ENCODE measurements at places on chromosomes 5 and 9.

- no peak for DNase-seq
These were observed 11.3 kb upstream of the ANGPTL2 start for GRCh38 chr9:127133739-127134167.

DNA sequence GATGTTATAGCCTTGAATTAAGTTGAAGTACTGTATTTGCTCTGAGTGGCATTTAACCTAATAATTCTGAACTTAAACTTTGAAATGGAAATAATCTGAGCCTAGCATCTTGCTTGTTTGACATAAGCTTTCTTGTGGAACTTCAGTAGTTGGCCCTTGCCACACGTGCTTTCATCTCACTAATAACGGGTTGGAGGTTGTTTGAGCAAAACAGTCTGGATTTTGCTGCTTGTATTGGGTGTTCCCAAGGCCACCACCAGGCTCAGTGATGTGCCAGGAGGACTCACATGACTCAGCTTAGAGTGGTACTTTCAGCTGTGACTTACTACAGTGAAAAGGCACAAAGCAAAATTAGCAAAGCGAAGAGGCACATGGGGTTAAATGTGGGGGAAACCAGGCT lies 35.7 kb downstream of the SECISBP2 start:
- DNase-seq: no peak

DNA sequence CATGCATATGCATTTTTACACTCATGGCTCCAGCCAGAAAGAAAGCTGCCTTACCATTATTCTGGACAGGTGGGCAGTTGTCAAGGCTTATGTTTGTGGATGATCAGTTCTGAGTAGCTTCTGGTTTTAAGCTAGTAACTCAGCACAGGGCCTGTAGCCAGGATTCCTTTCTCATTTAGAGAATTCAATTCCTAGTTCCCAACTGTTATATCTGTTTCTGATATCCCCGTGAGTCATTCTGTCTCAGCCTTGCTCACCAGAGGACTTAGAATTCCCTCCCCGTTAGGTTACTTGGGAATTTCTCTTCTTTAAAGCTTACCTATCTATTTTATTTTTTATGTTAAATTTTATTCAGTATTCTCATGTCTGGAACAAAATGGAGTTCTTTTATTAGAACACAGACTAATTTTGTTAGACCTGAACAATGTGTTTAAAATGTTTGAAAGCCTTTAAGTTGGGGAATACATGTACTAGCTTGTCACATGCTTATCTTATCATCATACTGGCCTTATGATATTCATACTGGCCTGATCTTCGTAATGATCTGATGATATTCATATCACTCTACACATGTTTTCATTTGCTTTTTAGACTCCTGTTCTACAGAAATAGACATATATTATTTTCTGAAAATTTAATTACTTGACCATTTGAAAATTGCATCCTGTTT lies 47.1 kb downstream of the CAST start:
- no peak for DNase-seq

DNA sequence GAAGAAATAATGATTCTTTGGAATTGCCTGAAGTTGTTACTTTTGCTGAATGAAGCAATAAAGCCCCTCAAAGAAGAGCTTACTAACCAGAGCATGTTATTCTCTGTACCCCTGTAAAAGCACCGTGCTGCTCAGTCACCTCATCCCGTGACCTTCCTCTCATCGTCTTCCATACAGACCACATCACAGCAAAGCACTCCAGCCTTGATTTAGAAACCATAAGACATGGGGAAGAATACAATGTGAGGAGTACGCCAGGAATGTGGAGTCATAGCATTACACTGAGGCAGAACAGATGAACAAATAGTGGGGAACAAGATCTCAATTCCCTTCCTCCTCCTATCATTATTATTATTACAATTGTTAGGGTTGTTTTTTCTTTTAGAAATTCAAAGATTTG lies 49.1 kb downstream of the ERAP1 start:
- no peak for DNase-seq

DNA sequence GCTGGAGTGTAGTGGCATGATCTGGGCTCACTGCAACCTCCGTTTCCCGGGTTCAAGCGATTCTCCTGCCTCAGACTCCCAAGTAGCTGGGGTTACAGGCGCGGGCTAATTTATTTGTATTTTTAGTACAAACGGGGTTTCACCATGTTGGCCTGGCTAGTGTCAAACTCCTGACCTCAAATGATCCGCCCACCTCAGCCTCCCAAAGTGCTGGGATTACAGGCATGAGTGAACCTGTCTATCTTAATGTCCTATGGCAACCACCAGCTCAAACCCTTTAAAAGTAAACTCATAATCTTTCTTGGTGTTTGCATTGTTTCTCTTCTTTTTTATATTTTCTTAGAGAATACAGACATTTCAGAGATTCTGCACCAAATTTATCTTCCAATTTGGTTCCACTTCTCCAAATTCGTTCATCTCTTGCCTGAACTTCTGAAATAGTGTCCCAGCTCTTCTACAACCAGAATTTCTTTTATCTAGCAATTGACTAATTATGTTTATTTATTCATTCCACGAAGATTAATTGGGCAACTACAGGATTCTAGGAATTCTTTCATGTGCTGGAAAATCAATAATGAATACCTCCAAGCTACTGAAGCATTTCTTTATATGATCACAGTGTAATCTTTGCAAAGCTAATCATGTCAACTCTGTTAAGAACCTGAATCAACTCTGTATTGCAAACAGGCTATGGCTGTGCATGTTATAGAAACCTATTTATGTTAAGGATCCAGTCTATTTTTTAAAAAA lies 60.0 kb upstream of the TYRP1 start:
- no peak for DNase-seq

GRCh38 chr9:127013597-127013996 lies 99.0 kb downstream of the RALGPS1 start:
- no peak for DNase-seq

GRCh38 chr5:130104895-130105688 lies 200.8 kb downstream of the CHSY3 start:
- DNase-seq: no peak

DNA sequence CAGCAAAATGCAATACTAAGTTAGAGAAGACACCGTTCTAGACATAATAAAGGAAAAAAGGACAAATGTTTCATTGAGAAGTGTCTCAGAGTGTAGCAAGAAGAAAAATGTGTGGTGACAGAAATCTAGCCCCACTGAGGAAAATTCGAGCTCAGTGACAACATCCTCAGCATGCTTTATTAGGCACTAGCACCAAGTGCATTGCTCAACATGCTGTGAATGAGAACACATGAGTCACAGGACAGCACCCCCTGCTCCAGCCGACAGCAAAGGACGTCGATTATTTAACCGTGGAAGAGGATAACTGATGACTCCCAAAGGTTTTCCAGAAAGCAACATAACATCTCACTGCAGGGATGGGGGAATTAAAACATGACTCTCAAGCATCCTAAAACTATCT lies 182.7 kb downstream of the GNAQ start:
- no peak for DNase-seq

DNA sequence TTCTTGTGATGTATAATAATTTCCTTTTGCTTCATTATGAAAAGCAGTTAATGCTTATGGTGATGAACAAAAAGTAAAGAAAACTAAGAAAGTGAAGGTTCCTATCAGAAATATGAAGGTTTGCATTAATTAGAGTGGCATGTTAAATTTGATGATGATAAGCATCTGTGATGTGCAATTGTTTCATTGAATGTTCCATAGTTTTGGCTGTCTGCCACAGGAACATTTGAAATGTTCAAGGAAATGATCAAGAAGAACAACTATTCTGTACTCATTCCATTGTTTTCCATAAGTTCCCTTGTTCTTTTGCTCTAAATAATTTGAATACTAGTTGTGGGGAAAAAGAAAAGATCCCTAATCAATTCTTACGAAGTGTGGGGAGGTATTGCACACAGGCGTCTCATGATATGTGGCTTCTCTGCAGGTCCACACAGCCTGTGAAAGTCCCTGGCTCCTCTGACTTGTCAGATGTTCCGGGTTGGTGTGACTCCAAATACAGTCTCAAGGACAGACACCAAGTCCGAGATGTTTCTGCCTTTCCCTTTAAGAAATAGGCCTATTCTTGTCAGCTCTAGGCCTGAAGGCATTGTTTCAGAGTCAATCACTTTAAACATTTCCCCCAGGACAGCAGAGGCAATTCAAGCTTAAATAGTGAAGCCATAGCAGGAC lies 152.6 kb upstream of the MAST4 start:
- DNase-seq: no peak

DNA sequence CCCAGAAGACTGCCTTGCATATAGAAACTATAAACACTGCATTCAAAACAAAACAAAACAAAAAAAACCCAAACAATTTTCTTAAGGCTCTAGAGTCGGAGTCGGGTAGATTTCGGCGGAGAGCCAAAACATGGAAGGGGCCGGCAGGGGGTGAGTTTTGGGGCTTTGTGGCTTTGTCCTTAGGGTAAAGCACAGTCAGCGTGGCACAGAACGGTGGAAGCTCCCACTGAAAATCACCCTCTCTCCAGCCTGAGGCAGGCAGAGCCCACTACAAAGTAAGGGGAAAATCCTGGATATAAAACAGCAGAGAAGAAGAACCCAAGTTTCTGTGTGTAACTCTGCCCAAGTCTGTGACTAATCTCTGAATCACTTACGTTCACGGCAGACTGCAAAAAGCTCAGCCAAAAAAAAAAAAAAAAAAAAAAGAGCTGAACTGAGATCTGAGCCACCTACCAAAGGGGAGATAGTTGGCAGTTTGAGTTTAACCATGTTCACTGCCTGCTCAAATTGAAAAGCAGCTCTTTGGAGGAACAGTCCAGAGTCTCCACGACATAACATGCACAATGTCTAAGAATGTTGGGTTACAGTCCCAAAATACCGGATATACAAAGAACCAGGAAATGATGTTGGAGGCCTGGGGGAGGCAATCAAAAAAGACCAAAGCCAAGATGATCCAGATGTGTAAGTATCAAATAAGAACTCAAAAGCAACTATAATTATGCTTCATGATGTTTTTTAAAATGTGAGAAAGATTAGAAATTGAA lies 26.6 kb upstream of the OR2K2 start:
- no peak for DNase-seq

DNA sequence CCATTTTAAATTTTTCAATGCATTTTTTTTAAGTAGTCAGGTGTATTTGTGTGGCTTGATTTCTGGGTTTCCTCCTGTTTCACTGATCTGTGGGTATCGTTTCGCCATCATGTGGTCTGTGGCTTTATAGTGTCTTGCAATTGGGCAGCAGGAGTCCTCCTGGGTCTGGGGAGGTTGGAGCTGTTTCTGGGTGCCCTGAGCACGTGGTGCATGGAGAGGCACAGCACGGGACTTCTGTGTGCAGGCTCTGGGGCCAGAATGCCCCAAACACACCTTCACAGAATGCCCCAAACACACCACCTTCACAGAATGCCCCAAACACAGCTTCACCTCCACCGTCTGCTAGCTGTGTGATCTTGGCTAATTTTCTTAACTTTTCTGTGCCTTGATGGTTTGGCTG lies 82.6 kb upstream of the COL5A1 start:
- DNase-seq: no peak

DNA sequence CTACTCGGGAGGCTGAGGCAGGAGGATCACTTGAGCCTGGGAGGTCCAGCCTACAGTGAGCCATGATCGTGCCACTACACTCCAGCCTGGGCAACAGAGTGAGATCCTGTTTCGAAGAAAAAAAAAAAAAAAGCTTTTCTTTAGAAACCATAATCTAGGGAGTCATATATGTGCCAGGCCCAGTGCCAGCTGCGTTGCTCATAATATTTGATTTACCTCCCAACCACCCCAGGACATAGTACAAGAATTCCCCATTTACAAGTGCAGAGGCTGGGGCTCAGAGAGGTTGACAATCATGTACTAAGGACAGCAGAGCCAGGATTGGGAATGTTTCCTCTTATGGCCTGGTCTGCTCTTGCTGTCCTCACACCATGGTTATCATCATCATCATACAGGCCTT lies 25.1 kb upstream of the TRIM14 start:
- DNase-seq: no peak

DNA sequence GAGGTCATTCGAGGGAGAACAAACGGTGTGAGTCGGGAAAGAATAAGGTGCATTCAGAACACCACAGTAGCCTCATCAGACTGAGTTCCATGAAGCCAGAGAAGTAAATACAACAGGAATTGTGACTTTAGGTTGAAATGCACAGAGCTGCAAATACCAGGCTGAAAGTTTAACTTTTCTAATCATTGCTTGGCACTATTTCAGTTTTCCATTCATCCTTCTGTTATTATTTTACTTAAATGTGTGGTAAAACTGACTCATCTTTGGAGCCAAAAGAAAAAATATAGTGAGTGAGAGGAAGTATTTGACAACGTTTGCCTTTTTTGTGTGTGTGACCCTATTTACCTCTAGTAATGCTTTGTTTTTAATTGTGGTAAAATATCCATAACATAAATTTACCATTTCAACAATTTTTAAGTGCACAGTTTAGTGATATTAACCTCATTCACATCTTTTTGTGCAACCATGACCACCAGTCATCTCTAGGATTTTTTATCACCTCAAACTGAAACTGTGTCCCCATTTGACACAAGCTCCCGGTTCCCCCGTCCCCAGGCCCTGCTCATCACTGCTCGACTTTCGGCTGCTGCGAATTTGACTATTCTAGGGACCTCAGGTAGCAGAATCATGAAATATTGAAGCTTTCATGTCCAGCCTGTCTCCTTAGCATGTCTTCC lies 166.8 kb downstream of the HSD17B3 start:
- DNase-seq: no peak

GRCh38 chr5:178545176-178545575 lies 45.0 kb downstream of the COL23A1 start:
- no peak for DNase-seq

DNA sequence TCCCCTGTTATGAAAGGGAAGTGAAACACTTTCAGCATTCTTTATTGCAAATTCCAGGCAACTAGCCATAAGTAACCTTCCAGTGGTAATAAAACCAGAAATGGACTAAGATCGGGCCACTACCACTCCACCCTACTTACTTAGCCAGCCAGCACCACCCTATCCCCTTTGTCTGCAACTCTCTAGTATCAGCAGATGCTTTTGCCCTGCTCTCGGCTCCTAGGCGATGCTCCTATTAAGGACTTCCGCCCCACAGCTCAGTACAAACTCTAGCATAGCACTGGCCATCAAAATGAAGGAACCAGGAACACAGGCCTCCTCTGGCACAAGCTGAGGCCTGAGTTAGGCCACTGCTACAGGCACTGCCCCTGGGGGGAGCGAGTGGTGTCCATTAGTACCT lies 81.2 kb downstream of the GLDC start:
- DNase-seq: no peak

- DNase-seq: no peak
These were observed 7.7 kb upstream of the HAVCR2 start for GRCh38 chr5:157116483-157116954.

GRCh38 chr9:93119953-93120845 lies 13.9 kb downstream of the NINJ1 start:
- no peak for DNase-seq

GRCh38 chr5:102801371-102801770 lies 46.3 kb downstream of the PAM start:
- DNase-seq: no peak

DNA sequence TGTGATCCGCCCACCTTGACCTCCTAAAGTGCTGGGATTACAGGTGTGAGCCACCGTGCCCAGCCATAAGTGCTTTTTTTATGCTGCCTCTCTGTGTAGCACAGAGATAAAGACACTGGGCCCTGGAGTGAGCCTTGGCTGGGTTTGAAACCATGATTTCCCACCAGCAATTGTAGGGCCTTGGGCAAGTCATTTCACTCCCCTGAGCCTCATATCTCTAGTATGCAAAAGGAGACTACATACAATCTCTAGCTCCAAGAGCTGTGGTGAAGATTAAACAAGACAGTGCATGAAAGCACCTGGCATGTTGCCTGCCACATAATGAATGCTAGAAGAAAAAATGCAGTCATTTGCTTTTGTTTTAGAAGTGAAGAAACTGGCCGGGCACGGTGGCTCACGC lies 3.9 kb downstream of the FABP6 start:
- DNase-seq: no peak
